Activated naive CD8-positive, alpha-beta T cell treated with anti-CD3 and anti-CD28 coated beads for 36 hours (primary cell): ENCODE measurements at places on chromosomes 16 and 17.

DNA sequence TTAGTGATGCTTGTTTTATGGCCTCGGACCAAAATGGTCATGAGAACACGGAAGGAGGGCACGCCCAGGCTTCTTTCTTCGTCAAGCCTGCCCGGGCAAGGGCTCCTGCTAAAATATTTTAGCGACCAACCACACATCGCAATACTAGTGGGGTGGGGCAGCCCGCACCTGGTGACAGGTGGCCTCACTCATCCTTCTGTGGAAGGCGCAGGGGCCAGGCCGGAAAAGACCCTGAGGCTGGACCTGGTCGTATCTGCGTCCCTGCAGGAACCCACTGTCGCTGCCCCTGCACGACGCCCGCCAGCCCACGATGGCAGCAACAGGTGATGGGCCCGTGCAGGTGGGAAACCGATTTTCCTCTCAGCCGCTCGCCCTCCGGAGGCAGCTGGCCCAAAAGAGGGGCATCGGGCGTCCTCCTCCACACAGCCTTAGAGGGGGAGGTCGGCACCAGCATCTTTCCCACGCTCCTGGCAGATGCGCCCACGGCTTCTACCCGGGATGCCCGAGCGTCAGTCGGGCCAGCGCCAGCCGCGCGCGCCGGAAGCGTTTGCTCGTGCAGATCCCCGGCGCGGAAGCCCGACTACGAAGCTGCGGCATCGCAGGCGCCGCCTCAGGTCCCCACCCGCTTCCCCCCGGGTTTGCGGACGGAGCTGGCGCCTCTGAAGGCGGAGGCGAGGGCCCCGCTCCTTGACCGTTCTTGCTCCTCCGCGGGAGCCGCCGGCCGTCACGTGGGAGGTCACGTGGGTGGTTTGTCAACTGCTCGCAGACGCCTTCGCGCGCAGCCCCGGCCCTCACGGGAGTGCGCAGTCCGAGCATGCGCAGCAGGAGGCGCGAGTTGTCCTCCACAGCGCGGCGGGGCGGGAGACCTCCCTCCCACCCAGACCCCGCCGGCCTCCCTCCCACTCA is 22.8 kb upstream of the FOXK2 start:
- peak; percentile 92 for DNase-seq

- no peak for DNase-seq
Measured at GRCh38 chr17:44909681-44910144, 5.6 kb downstream of the GFAP start.

DNA sequence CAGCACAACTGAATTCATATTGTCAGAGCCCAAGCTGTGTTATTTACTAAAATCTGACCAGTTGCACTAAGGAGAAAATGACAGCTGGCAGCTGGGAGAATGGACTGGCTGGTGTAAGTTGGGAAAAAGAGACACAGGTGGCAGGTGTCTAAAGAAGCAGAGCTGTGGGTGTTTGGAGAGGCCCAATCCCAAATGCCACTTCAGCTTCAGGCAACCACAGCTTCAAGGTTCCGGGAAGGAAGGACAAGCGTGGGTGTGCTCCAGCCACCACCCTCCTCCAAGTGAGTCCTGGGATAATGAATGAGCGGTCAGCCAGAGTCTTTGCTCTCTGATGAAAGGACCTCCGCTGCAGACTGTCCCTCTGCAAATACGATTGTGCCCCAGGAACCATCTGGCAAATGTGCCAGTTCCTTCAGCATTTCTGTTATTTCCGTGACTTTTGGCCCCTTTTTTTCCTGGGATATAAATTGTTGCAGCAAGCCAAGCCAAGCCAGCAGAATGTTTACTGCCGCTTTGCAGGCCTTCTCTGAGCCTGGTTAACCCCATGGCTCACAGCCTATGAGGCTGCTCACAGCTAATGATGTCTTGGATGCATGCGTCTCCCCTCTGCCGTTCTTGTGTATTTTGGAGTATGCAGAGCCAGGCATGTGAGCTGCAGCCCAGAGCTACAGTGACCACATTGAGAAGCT is 9.5 kb upstream of the RHBDL3 start:
- no peak for DNase-seq

DNA sequence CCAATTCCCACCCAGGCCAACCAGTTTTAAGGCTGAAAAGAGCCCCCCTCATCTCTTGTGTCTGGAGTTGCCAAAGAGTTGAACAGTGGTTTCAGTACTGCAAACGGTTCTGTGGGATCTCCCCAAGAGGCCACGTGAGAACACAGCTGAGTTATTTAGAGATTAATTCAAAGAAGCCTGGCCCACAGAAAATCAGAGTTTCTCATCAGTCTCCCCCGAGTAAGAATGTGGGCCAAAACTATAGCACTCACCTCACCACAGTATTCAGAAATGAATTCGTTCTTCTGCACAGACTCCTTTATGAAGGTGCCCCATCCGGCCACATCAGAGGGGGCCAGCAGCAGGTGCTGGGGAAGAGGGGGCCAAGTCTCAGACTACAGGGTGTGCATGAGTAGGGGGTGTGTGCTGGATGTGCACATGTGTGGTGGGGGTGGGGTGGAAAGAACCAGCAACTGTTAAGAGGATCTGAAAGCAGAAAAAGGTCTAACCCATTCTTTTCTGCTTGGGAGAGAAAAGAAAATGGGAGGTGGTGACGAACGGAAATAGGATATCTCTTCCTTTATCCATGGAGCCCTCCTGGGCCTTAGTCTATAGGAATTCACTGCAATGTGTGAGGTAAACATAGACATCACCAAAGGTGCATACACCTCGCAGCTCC is 22.6 kb downstream of the CNTNAP1 start:
- DNase-seq = peak; percentile 74

- no peak for DNase-seq
Measured at GRCh38 chr16:84926462-84926861, 84.9 kb downstream of the ZDHHC7 start.

GRCh38 chr17:81863833-81864768 is 3.8 kb upstream of the P4HB start:
- DNase-seq = no peak

GRCh38 chr17:72351884-72352346 is 231.1 kb downstream of the SOX9 start:
- DNase-seq = no peak

DNA sequence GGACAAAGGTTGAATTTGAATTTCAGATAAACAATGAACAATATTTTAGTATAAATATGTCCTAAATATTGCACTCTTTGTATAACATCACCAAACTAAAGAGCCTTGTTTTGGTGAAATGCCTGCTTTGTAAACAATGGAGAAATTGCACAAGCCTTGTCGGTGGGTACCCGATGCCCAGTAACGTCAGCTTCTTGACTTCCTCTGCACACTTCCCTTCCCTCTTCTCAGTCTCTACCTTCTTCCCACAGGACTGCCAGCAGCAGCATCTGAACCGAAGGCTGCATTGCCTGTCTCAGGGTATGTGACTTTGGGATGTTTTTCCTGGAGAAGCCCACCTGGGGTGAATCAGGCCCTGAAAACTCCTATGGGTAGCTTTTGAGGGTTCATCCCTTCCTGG is 113.9 kb downstream of the UTP18 start:
- no peak for DNase-seq

- DNase-seq = no peak
Measured at GRCh38 chr17:67164302-67164701, 80.7 kb downstream of the HELZ start.

DNA sequence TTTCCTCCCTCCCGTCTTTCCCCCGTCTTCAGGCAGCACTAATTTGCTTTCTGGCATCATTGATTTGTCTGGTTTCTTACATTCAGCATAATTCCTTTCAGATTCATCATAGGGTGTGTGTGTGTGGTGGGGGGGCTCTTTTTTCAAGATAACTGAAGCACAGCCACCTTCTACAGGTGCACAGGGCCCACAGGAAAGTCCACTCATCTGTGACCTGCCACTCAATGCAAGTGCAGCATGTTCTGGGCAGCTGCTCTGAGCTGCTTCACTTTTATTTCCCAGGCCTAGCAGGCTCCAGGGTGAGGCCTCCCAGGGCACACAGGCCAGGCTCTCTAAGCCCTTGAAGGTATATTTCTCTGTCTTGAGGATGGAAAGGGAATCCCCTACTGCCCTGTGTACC is 35.2 kb upstream of the MYH10 start:
- DNase-seq = no peak

DNA sequence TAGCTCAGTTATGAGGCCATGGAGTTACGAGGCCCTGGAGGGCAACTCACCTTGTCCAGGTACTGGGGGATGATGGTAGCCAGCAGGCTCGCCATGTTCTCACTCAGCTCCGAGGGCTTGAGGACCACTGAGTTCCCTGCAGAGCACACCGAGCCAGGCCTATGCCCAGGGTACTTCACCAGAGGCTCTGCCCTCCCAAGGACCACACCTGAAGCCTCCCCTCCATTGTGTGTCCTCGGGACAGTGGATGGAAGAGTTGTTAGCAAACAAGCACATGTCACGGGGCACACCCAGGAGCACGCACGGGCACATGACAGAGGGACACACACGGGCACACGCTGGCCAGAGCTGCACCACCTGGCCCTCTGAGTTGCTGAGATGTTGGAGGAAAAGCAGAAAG is 5.6 kb downstream of the ALDH3A1 start:
- DNase-seq = no peak

- DNase-seq = no peak
Measured at GRCh38 chr17:2871205-2871604, 75.0 kb downstream of the RAP1GAP2 start.

GRCh38 chr16:27285676-27286196 is 17.2 kb upstream of the NSMCE1 start:
- no peak for DNase-seq

GRCh38 chr16:61887903-61888302 is 148.3 kb downstream of the CDH8 start:
- no peak for DNase-seq

DNA sequence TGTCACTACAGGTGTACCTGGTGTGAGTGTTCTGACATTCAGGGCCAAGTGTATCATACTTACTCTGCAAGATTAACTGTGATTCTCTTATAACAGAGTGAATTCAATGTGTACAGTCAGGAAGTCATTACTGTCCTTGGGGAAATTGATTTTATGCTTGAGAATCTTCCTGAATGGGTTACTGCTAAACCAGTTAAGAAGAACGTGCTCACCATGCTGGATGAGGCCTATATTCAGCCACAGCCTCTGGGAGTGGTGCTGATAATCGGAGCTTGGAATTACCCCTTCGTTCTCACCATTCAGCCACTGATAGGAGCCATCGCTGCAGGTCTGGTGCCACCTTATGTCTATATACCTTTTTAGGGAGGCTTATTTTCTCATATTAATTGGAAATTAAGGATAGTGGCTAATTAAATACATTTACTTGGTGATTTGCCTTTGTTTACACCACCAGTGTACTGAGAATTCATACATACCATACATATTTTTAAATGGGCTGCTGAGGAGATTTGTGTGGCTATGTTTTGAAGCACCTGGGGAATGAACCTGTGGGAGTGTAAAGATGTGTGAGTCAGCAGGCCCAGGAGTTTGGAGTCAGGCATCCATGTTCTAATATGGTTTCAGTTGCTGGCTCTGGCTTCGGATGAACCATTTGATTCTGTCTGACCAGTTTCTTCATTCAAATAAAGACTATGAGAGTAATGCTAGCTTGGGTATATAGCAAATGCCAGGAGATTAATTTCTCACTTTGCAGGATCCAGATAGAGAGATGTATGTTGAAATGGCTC is 3.1 kb downstream of the ALDH3A2 start:
- no peak for DNase-seq

DNA sequence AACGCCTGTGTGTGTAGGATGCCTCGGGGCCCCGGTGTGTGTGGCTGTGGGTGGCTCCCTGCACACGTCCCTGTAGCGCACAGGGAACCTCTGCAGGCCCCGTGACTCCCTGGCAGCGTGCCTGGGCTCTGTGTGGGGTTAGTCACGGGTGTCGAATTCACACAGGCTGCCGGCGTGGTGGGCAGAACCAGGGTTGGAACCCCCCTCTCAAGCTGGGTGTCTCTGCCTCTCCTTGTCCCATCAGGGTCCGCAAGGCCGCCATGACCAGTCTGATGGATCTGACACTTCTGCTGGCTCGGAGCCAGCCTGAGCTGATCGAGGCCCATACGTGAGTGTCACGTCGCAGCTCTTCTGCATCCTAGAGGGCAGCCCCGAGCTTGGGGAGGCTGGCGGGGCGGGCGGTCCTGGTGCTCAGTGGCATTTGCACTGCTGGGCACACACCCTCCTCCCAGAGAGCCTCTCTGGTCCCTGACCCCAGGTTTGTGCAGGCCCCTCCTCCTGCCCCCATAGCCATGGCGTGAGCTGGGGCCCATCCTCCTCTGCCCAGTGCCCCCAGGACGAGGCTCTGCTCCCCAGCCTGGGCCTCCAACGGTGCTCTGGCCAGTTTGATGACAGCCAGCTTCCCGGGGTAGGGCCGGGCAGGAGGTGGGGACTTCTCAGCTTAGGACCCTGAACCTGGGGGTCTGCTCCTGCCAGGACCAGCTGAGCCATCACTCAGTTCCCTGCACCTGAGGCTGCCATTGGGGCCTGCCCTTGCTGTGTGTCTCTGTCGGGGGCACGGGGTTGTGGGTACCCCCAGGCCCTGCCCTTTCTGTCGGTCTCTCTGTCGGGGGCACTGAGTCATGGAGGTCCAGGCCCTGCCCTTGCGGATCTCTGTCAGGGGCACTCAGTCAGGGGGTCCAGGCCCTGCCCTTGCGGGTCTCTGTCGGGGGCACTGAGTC is 88.1 kb upstream of the ZNF750 start:
- DNase-seq = no peak

DNA sequence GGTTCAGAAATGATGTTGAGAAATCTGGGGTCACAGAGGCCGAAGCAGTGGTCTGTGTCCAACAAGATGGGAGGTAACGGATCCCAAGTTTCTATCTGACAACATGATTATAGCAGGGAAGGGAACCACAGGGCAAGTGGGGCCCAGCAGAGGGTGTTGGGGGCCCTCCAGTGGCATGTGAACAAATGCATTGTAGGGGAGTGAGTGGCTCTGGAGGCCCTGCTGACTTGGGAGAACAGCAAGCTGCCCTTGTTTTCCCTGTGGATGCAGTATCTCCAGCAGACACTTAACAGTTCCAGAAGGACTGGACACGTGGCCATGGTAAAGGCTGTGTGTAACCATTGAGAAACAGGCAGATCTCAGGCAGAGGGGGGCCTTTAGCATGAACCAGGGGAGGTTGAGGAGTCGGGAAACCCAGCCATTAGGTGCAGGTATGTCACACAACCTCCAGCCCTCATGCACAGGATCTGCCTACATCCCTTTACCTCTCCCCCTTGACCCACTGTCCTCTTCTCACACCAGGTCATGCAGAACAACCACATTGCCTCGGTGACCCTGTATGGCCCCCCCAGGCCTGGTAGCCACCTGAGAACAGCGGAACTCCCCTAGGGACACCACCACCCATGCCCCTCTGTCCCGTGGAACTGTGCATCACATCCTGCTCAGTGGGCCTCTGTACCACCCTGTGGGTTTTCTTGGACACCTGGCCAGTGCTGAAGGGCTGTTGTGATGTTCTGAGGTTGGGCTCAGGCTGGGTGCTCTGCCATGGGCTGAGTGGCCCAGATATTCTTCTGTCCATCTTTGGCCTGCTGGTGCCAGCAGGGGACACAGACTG is 4.1 kb downstream of the B3GNT9 start:
- DNase-seq = no peak
